ENCODE measurements at places on chromosomes 4 and X. TPM values are rescaled to one million over a fixed set of nuclear protein-coding genes. Genes with fewer than 3 reads are reported as not detected.

DNA sequence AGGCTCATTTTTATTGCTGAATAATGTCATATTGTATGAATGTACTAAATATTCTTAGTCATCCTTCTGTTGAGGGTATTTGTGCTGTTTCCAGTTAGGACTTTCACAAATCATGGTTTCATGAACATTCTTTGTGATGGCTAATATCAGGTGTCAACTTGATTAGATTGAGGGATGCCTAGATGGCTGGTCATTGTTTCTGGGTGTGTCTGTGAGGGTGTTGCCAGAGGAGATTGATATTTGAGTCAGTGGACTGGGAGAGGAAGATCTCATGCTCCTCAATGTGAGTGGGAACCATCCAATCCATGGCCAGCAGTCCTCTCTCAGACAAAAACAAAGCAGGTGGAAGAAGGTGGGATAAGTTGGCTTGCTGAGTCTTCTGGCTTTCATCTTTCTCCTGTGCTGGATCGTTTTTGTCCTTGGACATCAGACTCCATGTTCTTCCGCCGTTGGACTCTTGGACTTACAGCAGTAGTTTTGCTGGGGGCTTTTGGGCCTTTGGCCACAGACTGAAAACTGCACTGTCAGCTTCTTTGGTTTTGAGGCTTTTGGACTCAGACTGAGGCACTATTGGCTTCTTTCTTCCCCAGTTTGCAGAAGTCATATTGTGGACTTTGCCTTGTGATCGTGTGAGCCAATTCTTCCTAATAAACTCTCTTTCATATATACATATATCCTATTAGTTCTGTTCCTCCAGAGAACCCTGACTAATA is 11.9 kb upstream of the HS3ST1 start:
- no peak overlapping the region for H3K27ac ChIP-seq
- no peaks in the 10 kb centered on the region for H3K27me3 ChIP-seq
- no peaks in the 10 kb centered on the region for H3K4me1 ChIP-seq
- H3K4me3 ChIP-seq: no peak overlapping the region

GRCh38 chrX:15751155-15751819 is 13.2 kb downstream of the CA5B start:
- no peak for DNase-seq
- H3K27me3 ChIP-seq: no peaks in the 10 kb centered on the region
- H3K27ac ChIP-seq: peak overlapping the region; percentile 76
- peaks cover 6% of the 10 kb centered on the region for H3K4me1 ChIP-seq

DNA sequence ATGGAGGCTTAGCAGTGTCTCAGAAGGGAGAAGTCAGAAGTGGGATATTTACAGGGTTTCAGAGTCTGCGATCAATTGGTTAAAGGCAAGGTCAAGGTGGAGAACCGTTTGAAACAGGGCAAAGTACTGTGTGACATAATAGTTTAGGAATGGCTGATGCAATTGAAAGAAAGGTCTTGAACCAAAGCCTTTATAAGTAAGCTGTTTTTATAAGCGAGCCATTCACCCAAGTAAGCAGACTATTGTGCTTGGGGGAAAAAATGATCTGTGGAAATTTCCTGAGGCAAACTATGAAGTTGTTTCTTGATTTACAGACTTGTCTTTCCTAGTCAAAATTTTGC is 327.3 kb downstream of the CAMK2D start:
- H3K36me3 ChIP-seq: no peaks in the 10 kb centered on the region
- no peak overlapping the region for H3K4me3 ChIP-seq
- no peak overlapping the region for H3K27ac ChIP-seq
- H3K27me3 ChIP-seq: no peaks in the 10 kb centered on the region
- peaks cover 8% of the 10 kb centered on the region for H3K4me1 ChIP-seq
- no peak for DNase-seq

DNA sequence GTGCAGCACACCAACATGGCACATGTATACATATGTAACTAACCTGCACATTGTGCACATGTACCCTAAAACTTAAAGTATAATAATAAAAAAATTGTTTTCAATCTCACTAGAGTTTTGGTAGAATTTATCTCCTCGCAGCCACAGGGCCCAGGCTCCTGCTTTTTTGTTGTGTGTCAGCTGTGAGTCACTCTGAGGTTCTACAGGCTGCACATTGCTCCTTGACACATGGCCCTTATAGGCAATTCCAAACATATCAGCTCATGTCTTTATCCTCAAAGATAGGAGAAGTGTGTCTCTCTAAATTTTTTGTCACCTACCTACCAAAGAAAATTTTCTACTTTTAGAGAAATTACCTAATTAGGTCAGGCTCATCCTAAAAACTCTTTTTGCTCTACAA is 252.1 kb upstream of the ADGRL3 start:
- no peak for DNase-seq
- no peak overlapping the region for H3K27ac ChIP-seq

GRCh38 chr4:35938936-35939335 is 305.4 kb downstream of the ARAP2 start:
- H3K36me3 ChIP-seq: no peaks in the 10 kb centered on the region
- H3K4me1 ChIP-seq: no peaks in the 10 kb centered on the region
- H3K27me3 ChIP-seq: no peaks in the 10 kb centered on the region
- H3K27ac ChIP-seq: peak overlapping the region; percentile 25

DNA sequence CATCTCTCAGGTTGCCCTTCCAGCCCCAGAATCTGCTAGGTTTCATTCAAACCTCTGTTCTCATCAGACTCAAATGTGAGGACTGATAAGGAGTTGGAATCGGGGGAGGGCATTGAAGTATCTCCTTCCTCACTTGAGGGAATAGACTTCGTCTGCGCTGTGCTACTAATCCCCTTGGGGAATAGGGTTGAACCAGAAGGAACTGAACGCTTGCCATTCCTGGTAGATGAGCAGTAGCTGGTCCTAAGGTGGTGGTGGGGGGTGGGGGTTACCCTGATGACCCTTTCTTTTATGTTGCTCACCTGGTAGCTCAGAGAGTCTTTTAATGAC is 692 bp upstream of the SLC9A7 start:
- no peak overlapping the region for H3K27ac ChIP-seq
- peak overlapping the region; percentile 61 for H3K4me3 ChIP-seq
- H3K36me3 ChIP-seq: no peaks in the 10 kb centered on the region
- H3K27me3 ChIP-seq: peaks cover 8% of the 10 kb centered on the region
- no peaks in the 10 kb centered on the region for H3K4me1 ChIP-seq

- DNase-seq: no peak
- no peaks in the 10 kb centered on the region for H3K27me3 ChIP-seq
- no peaks in the 10 kb centered on the region for H3K4me1 ChIP-seq
- peaks cover 5% of the 10 kb centered on the region for H3K36me3 ChIP-seq
- no peak overlapping the region for H3K4me3 ChIP-seq
Observed at GRCh38 chr4:1369479-1370079, 22.6 kb downstream of the UVSSA start.

- peaks cover 17% of the 10 kb centered on the region for H3K4me1 ChIP-seq
- H3K36me3 ChIP-seq: no peaks in the 10 kb centered on the region
- H3K27me3 ChIP-seq: no peaks in the 10 kb centered on the region
- peak overlapping the region; percentile 97 for H3K4me3 ChIP-seq
- DNase-seq: no peak
- peak overlapping the region; percentile 91 for H3K27ac ChIP-seq
Observed at GRCh38 chr4:98996056-98996764, 689 bp downstream of the METAP1 start.

- H3K27me3 ChIP-seq: no peaks in the 10 kb centered on the region
- DNase-seq: no peak
- no peak overlapping the region for H3K27ac ChIP-seq
- no peaks in the 10 kb centered on the region for H3K4me1 ChIP-seq
- no peaks in the 10 kb centered on the region for H3K36me3 ChIP-seq
Observed at GRCh38 chr4:156643826-156644225, 327.8 kb downstream of the PDGFC start.

DNA sequence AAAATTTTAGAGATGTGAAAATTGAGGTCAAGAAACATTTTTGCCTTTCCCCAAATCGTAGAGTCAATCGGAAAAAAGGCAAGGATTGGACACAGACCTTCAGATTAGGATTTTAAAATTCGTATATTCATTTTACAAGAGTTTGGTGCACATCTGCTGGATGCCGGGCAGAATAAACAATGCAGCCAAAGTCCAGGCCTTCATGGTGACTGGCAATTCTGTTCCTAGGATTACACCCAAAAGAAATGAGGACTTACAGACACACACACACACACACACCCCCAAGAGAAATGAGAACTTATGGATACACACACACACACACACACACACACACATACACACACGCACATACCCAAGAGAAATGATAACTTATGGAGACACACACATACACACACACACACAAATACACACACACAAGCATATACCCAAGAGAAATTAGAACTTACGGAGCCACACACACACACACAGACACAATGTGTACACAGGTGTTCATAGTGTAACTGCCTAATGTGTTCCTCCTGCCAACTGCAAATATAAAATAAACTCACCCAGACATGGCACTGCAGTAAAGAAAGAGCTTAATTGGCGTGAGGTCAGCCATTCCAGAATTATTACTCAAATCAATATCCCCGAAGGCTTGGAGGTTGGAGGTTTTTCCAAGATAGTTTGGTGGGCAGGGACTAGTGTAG is 165.7 kb upstream of the STS start:
- DNase-seq: no peak
- no peaks in the 10 kb centered on the region for H3K36me3 ChIP-seq
- no peak overlapping the region for H3K4me3 ChIP-seq
- H3K27me3 ChIP-seq: no peaks in the 10 kb centered on the region

- no peak overlapping the region for H3K4me3 ChIP-seq
- H3K27me3 ChIP-seq: no peaks in the 10 kb centered on the region
- H3K36me3 ChIP-seq: peaks cover 14% of the 10 kb centered on the region
- H3K4me1 ChIP-seq: no peaks in the 10 kb centered on the region
- no peak for DNase-seq
Observed at GRCh38 chr4:186159613-186160012, 31.8 kb upstream of the CYP4V2 start.

- no peak overlapping the region for H3K4me3 ChIP-seq
- peak overlapping the region; percentile 8 for H3K27ac ChIP-seq
- H3K27me3 ChIP-seq: no peaks in the 10 kb centered on the region
- peaks cover 13% of the 10 kb centered on the region for H3K4me1 ChIP-seq
Observed at GRCh38 chr4:119189638-119190037, 22.9 kb upstream of the USP53 start.

DNA sequence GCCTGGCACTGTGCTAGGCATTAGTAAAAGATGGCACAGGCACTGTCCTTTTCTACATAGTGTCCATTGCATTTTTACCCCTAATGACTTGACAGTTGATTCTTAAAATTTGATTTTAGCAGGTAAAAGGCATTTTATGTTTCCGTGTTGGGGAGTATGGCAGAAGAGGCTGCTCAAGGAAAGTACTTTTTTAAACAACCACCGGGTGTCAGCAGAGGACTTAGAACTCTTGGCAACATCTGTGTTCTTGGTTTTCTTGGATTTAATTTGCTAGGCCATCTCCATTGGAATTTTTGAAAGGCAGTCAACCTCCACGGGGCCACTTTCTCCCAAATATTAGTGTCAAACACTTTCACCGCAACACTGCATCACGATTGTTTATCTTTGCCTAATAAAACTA is 102.9 kb downstream of the TSPAN7 start:
- no peak for DNase-seq
- no peaks in the 10 kb centered on the region for H3K4me1 ChIP-seq
- H3K27ac ChIP-seq: no peak overlapping the region
- H3K36me3 ChIP-seq: no peaks in the 10 kb centered on the region
- H3K4me3 ChIP-seq: no peak overlapping the region

DNA sequence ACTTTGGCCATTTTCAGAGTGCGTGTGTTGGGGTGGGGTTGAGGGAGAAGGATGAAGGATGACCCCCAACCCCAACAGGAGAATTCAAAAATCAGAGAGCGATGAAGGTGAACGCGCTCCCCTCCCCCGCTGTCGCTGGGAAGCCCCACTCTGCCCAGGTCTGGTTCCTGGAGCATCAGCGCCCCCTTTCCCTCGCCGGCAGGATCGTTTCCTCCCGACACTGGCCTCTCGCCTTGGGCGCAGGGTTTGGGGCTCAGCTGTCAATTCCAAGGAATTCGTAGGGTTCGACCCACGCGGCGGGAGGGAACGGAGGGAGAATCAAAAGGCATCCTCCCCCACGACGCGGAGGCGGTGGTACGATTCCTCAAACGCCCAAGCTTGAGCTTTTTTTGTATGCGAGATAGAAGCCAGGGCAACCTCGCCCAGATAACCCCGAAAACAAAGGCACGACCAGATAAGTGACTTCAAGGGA is 1.0 kb upstream of the PDGFRA start:
- peak overlapping the region; percentile 26 for H3K4me3 ChIP-seq
- peaks cover 70% of the 10 kb centered on the region for H3K27me3 ChIP-seq
- H3K27ac ChIP-seq: peak overlapping the region; percentile 1

GRCh38 chr4:20752641-20753040 is 52.4 kb downstream of the PACRGL start:
- H3K27ac ChIP-seq: no peak overlapping the region
- H3K4me3 ChIP-seq: no peak overlapping the region
- H3K36me3 ChIP-seq: peaks cover 27% of the 10 kb centered on the region
- no peaks in the 10 kb centered on the region for H3K27me3 ChIP-seq
- DNase-seq: no peak

DNA sequence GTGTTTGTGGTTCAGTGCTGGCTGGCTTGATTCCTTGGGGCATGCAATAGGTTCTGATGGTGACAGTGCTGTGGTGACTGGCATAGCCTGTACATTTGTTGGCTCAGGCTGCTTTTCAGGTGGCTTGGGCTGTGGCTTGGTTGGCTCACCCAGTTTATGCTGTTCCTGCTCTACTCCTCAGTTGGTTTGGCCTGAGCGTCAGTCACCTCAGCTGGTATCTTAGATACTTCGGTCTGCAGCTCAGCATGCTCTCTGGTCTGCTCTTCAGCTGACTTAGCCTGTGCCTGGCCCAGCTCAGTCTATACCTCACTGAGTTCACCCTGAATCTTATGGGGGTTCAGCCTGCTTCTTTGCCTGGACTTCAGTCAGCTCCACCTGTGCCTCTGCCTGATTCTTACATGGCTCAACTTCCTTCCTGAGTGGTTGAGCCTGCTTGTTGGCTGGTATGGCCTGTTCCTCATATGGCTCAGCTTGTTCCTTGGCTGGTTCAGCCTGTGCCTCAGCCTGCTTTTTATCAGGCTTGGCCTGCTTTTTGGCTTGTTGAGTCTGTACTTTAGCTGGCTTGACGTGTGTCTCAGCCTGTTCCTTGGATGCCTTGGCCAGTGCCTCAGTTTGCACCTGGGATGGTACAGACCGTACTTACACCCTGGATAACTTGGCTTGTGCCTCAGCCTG is 170.6 kb downstream of the MSN start:
- no peak overlapping the region for H3K4me3 ChIP-seq
- no peak for DNase-seq
- H3K27me3 ChIP-seq: peaks cover under 1% of the 10 kb centered on the region
- H3K4me1 ChIP-seq: no peaks in the 10 kb centered on the region
- no peak overlapping the region for H3K27ac ChIP-seq
- no peaks in the 10 kb centered on the region for H3K36me3 ChIP-seq

GRCh38 chr4:96035727-96036126 is 195.8 kb downstream of the PDHA2 start:
- no peaks in the 10 kb centered on the region for H3K27me3 ChIP-seq
- no peak overlapping the region for H3K4me3 ChIP-seq
- H3K4me1 ChIP-seq: no peaks in the 10 kb centered on the region
- H3K27ac ChIP-seq: no peak overlapping the region
- no peaks in the 10 kb centered on the region for H3K36me3 ChIP-seq

Gene CXCL11
- total RNA-seq: not detected

Gene EDNRA
- total RNA-seq: 12.7 TPM

Gene AKAP4
- not detected for total RNA-seq

Gene FHIP1A
- total RNA-seq: 22.8 TPM

Gene CLTRN
- 1.2 TPM for total RNA-seq

Gene SPIN4
- 0.72 TPM for total RNA-seq

Gene FGD1
- 6.8 TPM for total RNA-seq

Gene PITX2
- total RNA-seq: 0.19 TPM

Gene IQSEC2
- 11.2 TPM for total RNA-seq

Gene LEF1
- 0.16 TPM for total RNA-seq

Gene UBA6
- total RNA-seq: 25.1 TPM

Gene TCEAL9
- total RNA-seq: 30.5 TPM

Gene FHL1
- 4,800 TPM for total RNA-seq

Gene PHOX2B
- total RNA-seq: not detected

Gene IL13RA2
- total RNA-seq: not detected

Gene VCX3A
- total RNA-seq: not detected

Gene USP51
- total RNA-seq: 3.9 TPM

Gene GLRA3
- not detected for total RNA-seq
